ENCODE measurements at places on chromosomes 13 and 19.

DNA sequence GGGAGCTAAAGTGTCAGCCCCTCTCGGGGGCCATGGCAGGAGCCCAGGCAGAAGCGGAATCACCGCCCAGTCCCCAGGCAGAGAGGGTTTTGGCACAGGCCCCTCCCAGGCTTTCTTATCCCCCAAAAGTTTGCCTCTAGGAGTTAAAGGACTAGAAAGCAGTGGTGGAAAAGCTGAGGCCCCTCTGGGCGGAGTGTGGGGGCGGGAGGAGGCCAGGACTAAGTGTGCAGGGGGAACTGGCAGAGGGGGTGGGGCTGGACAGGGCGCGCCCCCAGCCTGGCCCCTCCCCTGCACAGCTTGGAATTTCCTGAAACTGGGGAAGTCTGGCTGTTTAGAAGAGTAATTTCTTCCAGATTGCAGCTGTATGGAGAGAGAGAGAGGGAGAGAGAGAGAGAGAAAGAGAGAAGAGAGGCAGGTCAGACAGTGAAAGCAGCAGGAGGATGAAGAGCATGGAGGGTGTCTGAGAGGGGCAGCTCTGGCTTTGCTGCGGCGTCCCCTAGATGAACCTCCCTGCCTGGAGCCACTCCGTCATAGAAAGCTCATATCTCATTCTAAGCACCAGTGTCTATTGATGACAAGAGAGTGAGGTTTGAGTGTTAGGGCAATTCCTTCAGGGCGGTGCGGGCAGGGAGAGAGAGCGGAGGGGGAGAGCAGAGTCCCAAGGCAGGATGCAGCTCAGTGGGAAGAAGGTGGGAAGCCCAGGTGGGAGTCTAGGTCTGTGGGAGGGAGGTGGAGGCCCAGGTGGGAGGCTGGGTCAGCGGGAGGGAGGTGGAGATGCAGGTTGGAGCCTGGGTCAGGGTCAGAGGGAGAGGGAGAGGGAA lies at the start of gene CDC42EP5:
Gene CDC42EP5 (minus strand): TSS at position 226 of the 821 bp plus-strand sequence. CDS start 7,749 bp downstream, outside the sequence.
- peak; percentile 84 for DNase-seq

DNA sequence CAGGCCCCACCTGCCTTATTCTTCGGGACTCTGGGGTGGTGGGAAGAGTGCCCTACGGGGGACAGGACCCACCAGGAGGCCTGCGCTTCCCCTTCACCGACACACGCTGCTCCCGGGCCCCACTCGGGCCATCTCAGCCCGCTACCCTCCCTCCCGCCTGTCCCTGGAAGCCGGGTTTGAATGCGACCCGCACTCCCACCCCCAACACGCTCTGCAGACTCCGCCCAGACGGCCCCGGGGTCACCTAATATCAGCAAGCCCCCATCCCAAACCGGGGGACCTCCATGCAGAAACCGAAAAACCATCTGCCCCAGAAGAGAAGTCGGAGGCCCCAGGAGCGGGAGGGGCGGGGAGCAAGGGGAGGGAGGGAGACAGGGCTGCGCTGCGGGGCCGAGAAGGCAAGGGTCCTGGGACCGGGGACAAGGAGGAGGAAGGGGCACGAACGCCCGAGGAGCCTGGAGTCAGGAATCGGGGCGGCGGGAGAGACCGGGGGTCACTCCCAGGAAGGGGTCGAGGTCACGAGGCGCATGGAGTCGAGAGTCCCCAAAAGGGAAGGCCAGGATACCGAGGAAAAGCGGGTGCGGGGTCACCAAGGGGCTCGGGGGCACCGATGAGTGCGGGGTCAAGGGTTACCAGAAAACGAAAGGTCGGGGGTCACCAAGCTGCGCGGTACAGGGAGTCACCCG lies 766 bp downstream of the SBNO2 start:
- DNase-seq, result no peak

- no peak for DNase-seq
Measured at GRCh38 chr19:13902993-13903555, 2.8 kb downstream of the BRME1 start.

DNA sequence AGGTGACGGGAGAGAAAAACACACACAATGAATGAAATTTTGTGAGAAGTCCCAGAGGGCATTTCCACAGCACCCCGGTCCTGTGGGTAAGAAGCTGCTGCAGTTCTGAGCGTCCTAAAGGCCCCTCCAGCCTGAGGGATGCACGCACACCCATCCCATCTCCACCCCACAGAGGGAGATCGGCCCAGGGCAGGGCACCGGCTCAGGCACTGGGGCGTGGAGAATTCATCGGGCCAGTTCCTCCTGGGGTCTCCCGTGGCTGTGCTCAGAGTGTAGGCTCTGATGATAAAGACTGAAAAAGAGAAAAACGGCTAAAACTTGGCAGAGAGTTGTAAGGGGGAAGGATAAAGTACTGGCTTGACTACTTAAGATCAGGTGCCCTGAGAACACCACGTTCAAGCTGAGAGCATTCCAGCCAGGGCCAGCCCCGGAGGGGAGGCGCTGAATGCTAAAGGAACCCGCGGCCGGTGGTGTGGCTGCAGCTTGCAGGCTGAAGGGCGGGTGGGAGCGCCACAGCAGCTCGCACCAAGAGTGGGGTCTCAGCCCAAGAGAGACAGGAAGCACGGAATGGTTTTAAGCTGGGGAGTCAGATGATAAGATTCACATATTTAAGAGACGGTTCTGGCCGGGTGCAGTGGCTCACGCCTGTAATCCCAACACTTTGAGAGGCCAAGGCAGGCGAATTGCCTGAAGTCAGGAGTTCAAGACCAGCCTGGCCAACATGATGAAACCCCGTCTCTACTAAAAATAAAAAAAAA lies 121.9 kb upstream of the SPACA7 start:
- peak; percentile 29 for DNase-seq

DNA sequence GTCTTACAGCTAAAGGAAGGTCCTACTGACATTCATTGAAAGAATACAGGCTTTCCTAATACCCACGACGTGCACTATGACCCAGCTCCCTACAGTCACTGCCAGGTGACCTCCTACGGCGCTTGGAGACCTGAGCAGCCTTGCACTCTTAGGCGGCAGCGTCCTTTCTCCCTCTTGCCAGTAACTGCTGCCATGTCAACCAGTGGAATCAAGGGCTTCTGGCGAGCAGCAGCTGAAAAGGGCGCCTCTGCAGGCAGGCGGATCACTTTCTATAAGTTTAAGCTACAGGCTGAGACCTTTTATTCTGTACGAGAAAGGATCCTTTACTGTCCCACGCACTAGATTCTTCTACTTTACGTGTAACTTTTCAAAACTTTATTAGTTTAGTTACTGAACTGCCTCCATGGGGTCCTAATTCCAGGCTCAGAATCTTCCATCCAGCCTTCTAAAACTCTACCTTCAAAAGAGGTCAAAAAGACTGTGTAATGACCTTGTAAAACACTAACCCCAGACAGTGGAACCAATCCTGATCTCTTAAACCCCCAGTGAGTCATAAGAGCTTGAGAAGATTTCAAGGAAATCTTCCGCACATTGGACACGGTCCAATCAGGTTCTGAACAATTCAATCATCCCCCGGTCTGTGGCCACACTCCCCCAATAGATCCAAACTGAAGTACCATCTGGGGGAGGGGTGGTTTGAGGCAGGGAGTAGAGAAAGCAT lies 1.9 kb downstream of the KCTD12 start:
- no peak for DNase-seq

DNA sequence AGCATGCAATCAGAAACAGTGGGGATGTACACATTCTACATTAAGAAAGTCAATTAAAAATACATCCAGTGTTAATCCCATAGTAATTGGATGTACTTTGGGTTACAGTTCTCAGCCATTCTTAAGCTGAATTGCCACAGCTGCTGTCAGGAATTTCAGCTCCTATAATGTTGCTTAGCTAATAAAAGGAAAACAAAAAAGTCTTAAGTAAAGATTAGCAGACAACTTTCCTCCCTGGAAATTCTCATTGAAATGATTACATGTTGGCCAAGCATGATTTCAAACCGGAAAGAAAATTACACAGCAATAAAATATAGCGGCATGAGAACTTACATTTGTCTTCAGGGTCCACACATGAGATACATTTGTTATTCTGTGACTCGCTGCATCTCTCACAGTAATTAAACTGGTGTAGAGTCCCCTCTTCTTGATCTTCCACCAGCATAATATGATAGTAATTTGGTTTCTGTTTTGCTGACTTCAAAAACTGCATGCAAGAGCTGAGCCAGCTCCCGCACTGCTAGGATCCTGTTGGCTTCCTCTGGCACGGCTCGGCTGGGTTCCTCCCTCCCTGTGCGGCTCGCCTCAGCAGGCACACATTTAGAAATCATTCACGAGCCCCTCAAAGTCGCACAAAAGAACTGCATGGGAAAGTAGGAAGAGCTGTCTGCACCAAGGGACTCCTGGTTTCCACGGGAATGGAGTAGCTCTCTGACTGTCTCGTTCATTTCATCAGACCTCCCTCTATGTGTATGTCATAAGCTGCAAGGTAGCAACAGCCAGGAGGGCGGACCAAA lies at the start of gene HTR2A:
Gene HTR2A (minus strand): TSS at position 713 of the 797 bp plus-strand sequence. CDS start 1,147 bp downstream, outside the sequence.
- no peak for DNase-seq

DNA sequence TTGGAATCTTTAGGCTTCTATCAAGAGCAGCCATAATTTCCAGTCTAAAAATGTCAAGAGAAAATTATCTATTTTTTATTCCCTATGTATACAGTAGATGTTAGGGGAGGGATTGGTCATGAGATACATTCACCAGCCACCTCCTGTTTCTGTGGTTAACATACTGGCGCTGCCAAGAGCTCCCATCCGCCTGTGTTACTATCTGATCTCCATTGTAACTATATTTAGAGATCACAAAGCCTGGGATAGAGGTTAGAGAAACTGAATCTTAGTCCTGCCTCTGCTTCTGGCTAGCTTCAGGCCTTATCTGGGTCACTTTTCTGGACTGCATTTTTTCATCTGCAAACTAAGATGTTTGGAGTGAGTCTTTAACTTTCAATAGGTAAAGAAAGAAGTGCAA lies 46.3 kb downstream of the POLR1D start:
- DNase-seq, result no peak

GRCh38 chr13:97188207-97188606 lies 33.9 kb upstream of the MBNL2 start:
- DNase-seq, result no peak

DNA sequence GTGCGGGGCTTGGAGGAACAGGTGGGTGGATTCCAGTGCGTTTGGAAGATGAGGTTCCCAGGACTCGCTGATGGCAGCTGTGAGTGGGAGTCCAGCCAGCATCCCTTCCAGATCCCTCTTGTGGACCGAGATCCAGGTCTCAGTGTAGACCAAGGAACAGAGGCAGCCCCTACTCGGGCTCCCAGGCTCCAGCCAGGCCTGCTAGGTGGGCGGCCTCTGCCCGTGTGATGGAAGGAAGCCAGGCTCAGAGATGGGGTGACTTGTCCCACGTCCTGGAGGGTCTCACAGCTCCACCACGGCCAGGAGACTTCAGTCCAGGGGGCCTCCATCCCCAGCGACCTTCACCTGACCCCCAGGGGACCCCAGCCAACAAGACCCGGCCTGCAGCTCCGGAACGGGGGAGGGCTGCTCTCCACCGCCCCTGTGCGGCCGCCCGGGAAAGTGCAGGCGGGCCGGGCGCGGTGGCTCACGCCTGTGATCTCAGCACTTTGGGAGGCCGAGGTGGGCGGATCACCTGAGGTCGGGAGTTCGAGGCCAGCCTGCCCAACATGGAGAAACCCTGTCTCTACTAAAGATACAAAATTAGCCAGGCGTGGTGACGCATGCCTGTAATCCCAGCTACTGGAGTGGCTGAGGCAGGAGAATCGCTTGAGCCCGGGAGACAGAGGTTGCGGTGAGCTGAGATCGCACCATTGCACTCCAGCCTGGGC lies 729 bp upstream of the MADCAM1 start:
- no peak for DNase-seq

DNA sequence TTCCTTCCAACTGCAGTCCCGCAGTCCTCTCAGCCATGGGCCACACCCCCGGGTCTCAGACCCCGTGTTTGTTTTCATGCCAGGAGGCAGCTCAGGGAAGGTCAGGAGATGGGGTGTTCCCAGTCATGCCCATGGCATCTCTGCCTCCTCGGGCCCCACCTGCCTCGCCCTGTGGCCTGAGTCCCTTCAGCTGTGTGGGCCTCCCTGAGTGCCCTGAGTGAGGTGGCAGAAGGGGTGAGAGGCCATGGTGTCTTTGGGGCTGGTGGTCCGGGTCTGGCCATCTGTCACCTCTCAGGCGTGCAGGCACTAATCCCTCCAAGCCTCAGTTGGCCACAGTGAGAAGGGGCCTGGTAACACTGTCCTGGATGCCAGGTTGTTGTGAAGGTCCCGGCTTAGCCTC lies 10.9 kb upstream of the KDM4B start:
- no peak for DNase-seq

GRCh38 chr13:29449726-29450125 lies 145.8 kb downstream of the SLC7A1 start:
- no peak for DNase-seq

DNA sequence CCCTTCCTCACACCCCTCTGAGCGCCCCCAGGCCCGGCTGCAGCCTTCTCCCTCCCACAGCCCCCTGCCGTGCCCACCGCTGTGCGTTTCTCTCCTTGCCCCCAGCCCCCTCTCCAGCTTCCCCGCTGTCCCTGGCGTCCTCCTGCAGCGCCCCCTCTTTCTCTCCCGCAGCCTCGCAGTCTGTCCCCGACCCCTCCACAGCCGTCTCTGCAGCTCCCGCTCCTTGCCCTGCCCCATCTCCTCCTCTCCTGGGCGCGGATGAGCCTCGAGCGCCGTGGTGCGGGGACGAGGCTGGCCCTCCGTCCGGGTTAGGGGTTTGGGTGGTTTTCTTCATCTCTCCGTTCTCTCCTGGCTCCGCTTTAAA lies 1.1 kb downstream of the KMT5C start:
- no peak for DNase-seq

DNA sequence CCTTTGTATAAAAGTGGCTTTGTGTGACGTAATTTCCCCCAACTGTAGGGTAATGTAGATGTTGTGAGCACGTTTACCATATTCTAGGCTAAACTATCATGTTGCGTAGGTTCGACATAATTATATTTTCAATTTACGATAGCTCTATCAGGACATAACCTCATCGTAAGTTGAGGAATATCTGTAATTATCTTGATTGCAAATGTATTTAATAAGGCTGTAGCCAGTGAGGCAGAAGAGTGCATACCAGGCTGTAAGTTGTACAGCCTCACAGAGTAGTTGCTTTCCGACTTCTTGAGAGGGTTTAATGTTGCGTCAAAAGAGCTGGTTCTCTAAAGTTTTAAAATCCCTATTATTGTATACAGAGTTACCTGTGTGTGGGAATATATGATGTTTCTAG lies 839.4 kb upstream of the GPC6 start:
- no peak for DNase-seq

- DNase-seq, result no peak
Measured at GRCh38 chr13:96994017-96994857, at the start of gene OXGR1. Gene OXGR1 (minus strand): TSS chr13:96994476. CDS start chr13:96987759, 6,717 bp downstream.

GRCh38 chr13:49495783-49496762 lies at the start of gene PHF11:
Gene PHF11 (plus strand): TSS chr13:49495953. CDS start chr13:49496002, 49 bp downstream.
- peak; percentile 93 for DNase-seq

- DNase-seq, result peak; percentile 55
Measured at GRCh38 chr19:29269641-29270040, 56.7 kb upstream of the UQCRFS1 start.

GRCh38 chr19:42313096-42313839 lies at the start of gene TMEM145:
Gene TMEM145 (plus strand): TSS chr19:42313309. CDS start chr19:42313377, 68 bp downstream.
- no peak for DNase-seq

DNA sequence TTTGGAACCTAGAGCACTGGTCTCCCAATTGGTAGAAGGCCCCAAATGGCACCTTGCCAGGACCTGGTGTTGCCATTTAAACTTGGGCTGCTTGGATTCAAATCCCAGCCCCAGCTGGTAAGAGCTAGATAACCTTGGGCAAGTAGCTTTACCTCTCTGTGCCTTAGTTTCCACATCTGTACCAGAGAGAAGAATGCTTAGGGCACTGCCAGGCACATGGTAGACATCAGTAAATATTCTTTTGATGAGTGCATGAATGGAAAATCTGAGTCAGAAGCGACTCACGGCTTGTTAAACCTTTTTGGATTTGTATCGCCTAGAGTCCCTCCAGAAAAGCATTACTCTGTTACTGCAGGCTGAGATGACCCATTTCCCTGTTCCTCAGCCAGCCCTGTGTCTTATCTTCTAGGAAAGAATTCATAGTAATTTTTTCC lies 90.9 kb downstream of the SIPA1L3 start:
- DNase-seq, result no peak
